ENCODE measurements at places on chromosomes 12 and 14. TPM values are rescaled to one million over a fixed set of nuclear protein-coding genes. Genes with fewer than 3 reads are reported as not detected.

ZC2HC1C gene
- total RNA-seq = 9.5 TPM

PRB4 gene
- total RNA-seq = not detected

FSCB gene
- 0.12 TPM for total RNA-seq

LRP10 gene
- 59.3 TPM for total RNA-seq

IFNG-AS1 gene
- not detected for total RNA-seq

CD27 gene
- total RNA-seq = not detected

SYT1 gene
- 0.51 TPM for total RNA-seq

BRMS1L gene
- 10.3 TPM for total RNA-seq

AMN gene
- total RNA-seq = not detected

ZFHX2 gene
- 1.4 TPM for total RNA-seq

KRT7 gene
- total RNA-seq = 2,979 TPM

FAIM2 gene
- total RNA-seq = not detected

GPR65 gene
- not detected for total RNA-seq
